ENCODE measurements at places on chromosomes 3 and 15.

- DNase-seq = no peak
Observed at GRCh38 chr15:39898317-39898716, 21.7 kb downstream of the GPR176 start.

DNA sequence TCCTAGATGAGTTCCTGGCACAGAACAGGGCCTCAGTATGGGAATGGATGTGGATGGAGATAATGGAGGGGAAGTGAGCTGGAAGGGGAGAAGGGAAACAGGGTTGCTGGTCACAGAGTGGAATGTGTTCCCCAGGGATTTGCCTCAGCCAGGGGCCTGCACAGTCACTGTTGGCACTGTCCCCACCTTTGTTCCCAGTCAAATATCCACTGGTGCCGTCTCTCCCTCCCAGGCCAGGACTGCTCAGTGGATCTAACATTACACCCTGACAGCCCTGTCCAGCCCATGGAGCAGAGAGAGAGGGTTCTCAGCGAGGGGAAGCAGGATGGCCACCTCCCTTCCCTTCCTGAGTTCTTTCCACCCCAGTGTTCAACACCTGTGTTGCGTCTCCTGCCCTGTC lies 1.5 kb upstream of the PPP1R2 start:
- DNase-seq = no peak

DNA sequence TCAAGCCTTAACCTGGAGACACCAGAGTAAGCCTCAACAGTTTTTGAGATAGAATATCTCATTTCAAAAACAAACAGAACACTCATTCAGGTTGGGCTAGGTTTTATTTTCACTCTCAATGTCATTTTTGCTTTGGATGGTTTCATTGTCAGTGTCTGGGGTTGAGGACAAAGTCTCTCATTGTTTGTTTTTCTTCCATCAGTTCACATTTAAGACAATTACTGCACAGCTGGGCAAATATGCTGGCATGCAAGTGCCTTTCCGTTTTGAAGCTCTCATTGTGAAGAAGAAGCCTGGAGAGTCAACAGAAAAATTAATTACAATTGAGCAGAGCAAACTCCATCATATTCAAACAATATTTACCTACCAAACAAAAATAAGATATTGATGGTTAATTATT lies 1050.0 kb downstream of the TBL1XR1 start:
- no peak for DNase-seq

- no peak for DNase-seq
Observed at GRCh38 chr3:183267140-183267539, 14.1 kb downstream of the B3GNT5 start.

Data from CD8-positive, alpha-beta T cell (primary cell).